ENCODE measurements at places on chromosomes 3 and 15.

- DNase-seq = no peak
Observed at GRCh38 chr3:101950510-101950909, 101.2 kb downstream of the NFKBIZ start.

DNA sequence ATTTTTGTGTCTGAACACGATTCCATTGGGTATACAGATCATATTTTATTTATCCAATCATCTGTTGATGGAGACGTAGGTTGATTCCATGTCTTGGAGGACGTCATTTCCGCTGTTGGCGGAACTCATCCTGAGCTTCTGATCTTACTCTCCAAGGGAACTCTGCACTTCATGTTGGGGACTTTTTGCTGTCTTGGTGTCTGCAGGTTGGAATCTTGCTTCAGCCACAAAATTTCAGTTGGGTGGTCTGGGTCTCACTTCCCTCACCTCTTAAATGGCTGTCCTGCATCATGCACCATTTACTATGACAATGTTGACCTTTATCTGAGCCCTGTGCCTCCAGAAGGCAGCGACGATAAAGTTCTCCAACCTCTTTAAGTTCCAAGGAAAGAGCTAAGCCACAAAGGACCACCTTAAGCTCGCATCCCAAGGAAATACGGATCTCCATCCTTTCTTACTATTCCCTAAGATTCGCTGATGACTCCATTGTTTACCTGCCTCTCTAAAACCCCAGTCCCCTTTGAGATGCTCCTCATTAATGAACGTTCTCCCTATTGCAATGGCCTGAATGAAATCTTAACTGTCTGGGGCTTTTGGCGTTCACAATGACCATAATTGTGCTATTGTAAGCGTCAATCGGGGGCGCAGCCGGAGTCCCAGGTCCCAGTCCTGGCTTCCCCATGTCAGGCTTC lies 23.1 kb upstream of the RNU6-1 start:
- DNase-seq = no peak

- DNase-seq = no peak
Observed at GRCh38 chr3:195715583-195716266, 5.1 kb upstream of the MUC20 start.

DNA sequence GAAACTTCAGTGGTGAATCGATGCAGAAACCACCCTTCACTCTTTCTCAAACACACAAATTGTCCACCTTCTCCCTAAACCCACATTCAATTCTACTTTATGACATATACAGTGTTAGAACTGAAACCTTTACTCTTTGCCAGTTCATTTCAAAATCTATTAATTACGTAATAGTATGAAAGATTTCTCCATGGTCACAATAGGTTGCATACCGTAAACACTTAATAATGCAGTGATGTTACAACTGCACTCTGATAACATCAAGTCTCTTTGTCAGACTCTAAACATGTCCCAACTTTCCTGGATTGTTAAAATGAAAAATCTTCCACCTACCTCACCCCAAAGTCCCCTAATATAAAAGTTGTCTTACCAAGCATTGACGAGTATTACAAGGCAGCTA lies 111.8 kb upstream of the PROK2 start:
- no peak for DNase-seq

DNA sequence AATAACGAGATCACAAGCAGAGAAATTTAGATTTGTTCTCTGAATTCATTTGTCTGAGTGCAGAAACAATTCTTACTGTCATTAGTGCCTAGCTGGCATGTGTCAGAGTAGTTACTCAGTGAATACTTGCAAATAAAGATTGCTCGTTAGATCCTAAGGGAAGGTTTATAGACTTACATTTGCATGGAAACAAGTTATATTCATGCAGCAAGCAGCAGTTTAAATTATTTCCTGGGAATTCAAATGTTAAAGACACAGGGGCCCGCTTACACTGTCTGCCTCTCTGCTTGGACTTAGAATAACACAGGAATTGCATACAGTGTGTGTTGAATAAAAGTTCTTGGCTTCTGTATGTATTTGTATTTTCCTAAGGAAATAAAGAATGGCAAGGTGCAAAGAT lies 680.6 kb upstream of the NECTIN3 start:
- no peak for DNase-seq

- no peak for DNase-seq
Observed at GRCh38 chr3:195770081-195770840, 41.5 kb downstream of the MUC4 start.

GRCh38 chr15:30073915-30074314 lies 8.8 kb upstream of the GOLGA8J start:
- no peak for DNase-seq

Measured in activated T-cell treated with anti-CD3 and anti-CD28 coated beads for 4 hours (primary cell).